ENCODE measurements at places on chromosomes 1 and 21.

DNA sequence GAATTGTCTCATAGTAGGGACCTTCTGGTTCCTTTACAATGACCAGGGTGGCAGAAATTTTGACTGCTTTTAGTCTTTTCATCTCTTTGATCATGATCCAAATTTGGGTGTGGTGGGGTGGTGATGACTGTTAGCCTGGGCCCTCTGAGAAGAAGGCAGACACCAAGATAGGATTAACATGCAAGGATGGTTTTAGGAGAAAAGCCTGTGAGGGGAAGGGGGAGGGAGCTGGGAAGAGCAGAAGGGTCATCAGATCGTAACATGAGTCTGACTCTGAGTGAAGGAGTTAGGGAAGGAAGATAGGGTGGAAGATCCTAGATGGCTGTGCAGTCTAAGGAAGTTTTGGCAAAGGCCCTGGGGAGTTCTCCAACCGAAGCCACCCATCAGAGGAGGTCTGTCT lies 28.5 kb upstream of the CAMSAP2 start:
- no peak for DNase-seq

DNA sequence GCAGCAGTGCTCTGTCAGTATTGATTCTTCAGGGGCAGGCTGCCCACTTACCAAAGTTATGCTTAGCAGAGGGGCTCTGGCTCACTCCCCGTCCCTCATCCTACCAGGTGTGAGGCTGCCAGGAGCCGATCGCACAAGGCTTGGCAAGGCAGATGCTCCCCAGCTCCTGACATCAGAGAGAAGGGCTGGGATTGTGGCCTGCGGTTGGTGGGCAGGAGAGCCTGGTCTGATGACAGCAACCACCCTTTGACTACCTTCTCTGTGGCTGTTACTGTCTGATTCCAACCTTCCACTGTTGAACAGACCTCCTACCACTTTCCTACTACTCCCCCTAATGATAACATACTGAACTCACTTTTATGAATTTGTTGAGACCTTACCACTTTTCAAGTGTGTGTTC lies 23.7 kb upstream of the WDR26 start:
- DNase-seq = no peak

GRCh38 chr1:152109998-152110294 lies 5.3 kb downstream of the TCHH start:
- DNase-seq = no peak

GRCh38 chr1:247647864-247648263 lies 31.7 kb downstream of the OR13G1 start:
- no peak for DNase-seq

DNA sequence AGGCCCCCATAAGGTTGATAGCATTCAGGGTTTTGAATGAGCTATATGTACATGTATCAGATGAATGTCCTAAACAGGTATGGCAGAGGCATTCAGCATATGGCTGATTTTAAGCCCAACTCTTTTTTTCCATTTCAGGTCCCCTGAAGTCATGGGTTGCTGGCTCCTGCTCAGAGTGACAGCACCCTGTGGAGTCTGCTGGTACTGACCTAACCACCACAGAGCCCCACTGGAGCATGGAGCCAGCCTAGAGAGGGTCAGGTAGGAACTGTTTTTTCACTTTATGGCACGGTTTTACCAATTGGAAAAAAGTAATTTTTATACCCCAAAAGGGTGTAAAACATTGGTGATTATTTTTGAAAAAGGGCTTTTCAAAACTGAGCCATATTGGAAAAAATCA lies 82.5 kb upstream of the MPC2 start:
- no peak for DNase-seq

GRCh38 chr1:50812346-50812745 lies 147.7 kb downstream of the FAF1 start:
- DNase-seq = no peak

DNA sequence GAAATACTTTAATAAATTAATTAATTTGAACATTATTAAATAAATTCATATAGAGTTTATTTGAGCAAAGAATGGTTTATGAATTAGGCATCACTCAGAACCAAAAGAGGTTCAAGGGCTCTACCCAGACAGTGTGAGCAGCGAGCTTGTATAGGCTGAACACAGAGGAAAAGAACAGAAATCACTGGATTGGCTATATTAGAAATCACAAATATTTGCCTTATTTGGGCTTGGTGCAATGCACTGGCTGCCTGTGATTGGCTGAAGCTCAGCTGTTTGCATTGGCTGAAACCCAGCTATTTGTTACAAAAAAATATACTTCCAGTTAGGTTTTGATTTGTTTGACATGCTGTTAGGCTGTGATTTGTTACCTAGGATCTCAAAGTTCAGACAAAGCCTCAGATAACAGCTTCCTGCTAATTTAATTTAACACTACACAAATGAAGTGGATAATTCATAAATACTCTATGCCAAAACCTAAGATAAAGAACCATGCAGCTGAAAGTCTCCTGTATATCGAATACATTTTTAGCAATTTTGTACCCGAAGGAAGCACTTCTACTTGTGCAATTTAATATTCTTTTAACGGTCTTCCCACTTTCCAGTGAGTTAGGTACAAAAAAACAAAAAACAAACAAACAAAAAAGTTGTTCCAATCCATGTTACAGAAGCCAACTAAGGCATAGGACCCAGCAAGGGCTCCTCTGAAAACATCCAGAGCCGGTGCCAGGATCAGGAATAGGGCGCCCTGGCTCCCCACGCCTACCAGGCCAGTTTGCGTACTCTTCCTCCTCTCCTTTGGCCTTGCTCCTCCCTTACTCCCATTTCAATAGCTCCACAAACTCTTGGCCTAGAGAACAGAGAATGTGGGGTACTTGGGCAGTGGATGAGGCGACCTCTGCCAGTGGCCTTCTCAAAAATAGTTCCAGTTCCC lies 179.1 kb downstream of the DUSP10 start:
- DNase-seq = no peak

DNA sequence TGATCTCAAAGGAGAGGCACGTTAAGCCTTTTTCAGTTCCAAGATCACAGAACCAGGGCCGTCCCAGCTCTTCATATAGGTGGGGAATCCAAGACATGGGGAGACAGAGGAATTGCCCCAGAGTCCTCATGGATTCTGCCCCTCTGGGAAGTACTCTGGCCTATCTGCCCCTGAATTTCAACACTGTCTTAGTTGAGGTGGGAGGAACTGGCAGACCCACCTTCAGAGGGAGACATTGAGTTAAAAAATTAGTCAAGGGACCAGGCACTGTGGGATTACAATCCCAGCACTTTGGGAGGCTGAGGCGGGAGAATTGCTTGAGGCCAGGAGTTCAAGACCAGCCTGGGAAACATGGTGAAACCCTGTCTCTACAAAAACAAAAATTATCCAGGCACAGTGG lies 2.1 kb upstream of the KNCN start:
- DNase-seq = no peak

DNA sequence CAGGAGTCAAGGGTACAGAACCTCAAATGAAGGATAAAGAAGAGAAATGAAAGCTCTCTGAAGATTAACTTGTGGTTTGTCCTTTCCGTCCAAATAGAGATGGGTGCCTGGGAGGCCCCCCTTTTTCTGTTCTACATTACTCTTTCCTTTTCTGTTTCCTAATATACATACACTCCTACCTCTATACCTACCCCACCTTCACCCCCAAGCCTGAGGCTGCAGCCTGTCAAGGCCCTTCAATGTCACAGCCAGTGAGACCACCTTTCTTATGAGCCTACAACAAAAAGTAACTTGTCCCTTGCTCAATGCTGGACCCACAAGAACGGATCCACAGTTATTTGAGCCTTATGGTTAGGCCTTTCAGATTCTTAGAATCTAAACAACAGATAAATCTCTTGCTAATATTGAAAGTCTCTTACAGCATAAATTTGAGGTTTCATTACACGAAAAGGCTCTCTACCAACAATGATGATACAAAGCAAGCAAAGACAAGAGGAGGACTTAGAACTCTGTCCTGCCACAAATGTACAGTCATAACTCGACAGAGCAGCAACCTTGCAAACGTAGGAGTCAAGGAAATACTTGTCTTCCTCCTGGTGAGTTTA lies 4.1 kb upstream of the TRAF3IP3 start:
- DNase-seq = no peak

DNA sequence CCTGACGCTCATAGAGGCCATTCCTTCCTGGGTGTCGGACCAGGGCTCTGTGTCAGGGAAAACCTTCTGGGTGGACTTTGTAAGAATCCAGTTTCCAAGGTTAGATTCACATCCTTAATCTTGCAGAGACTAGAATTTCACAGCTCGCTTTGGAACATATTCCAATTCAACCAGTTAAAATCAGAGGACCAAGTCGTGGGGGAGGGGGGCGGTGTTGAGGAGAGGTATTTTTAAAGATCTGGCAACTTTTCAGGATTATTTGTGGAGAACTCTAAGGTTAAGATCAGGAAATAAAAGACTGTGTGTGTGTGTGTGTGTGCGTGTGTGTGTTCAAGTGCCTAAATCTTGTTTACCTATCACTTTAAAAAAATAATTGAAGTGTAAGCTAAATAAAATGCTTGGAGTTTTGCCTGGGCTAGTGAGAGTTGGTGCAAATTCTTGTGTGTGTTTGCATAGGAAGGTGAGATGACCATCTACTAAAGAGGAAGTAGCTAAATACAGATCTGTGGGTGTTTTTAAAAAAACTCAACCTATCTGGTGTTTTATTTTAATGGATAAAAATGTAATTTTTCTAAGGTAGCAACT lies 21.8 kb downstream of the TENT5C start:
- no peak for DNase-seq

DNA sequence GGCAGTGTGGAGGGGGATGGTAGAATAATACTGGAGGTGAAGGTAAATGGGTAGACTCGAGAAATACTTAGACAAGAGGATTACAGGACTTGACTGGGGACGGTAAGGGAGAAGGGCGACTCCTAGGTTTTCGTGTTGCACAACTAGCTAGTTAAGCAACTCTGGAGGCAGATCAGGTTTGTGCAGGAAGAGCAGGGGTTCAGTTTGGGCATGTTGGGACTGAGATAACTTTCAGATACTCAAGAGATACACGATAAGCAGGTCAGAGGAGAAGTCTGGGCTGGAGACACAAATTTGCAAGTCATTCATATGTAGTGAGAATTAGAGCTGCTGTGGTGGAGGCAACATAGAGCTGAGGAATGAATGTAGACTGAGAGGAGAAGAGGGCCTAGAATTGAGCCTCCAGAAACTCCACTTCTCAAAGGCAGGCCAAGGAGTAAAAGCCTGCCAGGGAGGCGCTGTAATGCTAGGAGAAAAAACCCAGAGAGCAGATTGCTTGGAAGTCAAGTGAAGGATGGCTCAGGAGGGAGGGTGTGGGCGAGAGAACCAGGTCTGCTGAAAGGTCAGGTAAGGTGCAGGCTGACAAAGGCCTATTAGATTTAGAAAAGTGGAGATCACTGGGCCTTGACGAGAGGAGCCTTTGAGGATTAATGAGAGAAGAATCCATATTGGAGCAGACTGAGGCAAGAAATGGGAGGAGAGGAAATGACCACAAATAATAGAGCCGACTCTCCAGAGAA lies 20.8 kb downstream of the MAB21L3 start:
- DNase-seq = no peak

GRCh38 chr21:31988492-31989290 lies 115.9 kb downstream of the HUNK start:
- no peak for DNase-seq

- no peak for DNase-seq
Measured at GRCh38 chr1:53165408-53165961, 23.0 kb upstream of the SLC1A7 start.

DNA sequence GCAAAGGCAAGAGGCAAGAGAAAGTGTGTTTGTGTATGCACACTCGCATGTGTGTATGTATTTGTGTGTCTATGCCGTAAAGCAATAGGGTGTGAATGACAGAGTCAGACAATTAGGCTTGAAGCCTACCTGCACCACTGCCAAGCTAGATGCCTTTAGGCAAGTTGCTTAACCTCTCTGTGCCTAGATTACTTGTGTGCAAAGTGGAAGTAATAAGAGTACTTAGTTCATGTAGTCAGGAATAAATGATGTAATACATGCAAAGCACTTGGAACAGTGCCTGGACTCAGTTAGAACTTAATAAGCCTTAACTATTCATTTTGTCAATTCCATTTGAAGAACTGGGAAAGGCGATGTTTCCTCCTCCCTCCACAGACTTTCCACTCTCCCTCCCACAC lies 31.7 kb downstream of the LAMB3 start:
- DNase-seq = no peak

DNA sequence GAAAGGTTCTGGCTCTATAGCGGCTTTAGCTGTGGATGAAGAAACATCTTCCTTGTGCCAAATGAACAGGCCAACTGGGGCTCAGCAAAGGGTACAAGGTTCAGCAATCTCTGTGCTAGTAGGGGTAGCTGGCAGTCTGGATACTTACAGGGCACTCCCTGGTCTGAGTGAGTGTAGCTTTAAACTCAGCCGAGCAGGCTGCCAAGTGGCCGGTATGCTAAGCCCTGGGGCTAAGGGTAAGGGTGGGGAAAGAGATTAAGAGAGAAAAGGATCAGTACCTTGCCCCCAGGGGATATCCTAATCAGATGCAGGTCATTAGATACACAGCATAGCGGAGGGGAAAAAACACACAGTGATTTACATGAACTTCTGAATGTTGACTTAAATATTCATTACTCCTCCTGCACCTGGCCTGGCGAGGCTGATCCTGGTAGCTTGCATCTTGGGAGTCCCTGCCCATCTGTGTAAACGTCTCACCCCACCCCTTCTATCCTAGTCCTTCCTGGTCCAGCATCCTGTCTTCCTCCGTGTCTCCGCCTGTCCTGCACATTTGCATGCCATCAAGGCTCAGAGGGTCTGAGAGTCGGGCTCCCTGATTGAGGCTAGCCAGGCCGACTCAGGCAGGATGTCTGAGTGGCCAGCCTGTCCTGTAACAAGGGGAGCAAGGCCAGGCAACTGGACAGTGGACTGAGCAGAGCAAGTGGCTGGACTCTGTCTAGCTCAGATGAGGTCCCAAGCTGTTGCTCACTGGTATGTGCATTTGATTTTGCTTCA lies 39.5 kb upstream of the CNTN2 start:
- DNase-seq = no peak

DNA sequence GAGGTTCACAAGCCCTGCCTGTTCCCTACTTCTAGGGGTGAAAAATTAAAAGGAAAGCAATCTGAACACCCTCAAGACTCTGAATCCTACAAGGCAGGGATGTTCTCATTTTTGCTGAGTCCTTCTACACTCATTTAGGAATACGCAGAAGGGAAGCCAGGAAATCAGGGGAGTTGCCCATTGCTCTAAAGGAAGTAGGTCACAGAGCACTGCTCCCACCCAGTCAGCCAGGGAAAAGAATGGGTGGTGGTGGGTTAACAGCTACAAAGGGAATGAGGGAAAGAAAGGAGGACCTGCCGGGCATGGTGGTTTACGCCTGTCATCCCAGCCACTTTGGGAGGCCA lies 2.4 kb upstream of the CTTNBP2NL start:
- no peak for DNase-seq

- DNase-seq = no peak
Measured at GRCh38 chr1:33346533-33346926, 25.6 kb upstream of the A3GALT2 start.

- no peak for DNase-seq
Measured at GRCh38 chr1:56255516-56256152, 323.7 kb downstream of the PLPP3 start.

DNA sequence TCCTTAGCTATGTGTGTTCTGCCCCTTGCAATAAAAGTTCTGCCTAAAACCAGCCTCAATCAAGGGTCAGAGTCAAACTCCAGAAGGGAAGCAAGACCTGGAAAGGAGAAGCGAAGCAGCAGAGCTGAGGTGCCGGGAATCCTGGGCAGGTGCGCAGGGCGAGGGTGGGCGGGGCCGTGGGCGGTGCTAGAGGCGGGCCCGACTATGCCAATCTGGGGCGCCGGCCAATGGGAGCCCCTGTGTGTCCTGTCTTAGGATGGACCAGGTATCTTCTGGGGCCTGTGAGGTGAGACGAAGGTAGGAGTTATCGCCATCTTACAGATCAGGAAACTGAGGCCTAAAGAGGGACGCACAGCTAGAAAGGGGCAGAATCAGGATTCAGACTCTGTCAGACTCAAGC lies 120.3 kb downstream of the PTPRU start:
- DNase-seq = no peak

GRCh38 chr1:181499825-181500224 lies 16.5 kb downstream of the CACNA1E start:
- no peak for DNase-seq
